Stimulated activated CD4-positive, alpha-beta T cell treated with anti-CD3 and anti-CD28 coated beads, TNF-alpha, amount 100 ng/mL, for 1 hour (primary cell): ENCODE measurements at places on chromosomes 1 and 21.

GRCh38 chr1:150464422-150464826 is 22.8 kb upstream of the TARS2 start:
- peak; percentile 49 for DNase-seq

- DNase-seq, result no peak
Measured at GRCh38 chr1:210754878-210755665, 378.9 kb downstream of the KCNH1 start.

GRCh38 chr1:82073071-82073470 is 272.3 kb downstream of the ADGRL2 start:
- no peak for DNase-seq

- no peak for DNase-seq
Measured at GRCh38 chr1:209248649-209249279, 334.8 kb upstream of the CAMK1G start.

DNA sequence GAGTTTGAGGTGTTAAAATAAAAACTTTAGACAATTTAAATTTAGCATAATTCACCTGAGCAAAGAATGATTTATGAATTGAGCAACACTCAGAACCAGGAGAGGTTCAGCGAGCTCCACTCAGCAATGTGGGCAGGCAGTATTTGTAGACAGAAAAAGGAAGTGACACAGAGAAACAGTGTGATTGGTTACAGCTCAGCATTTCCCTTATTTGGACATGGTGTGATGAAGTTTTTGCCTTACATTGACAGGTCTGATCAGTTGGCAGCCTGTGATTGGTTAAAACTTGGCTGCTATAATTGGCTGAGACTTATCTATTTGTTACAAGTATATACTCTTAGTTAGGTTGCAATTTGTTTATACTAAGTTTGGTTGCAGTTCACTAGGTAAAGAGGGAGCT is 621.2 kb upstream of the PRMT6 start:
- no peak for DNase-seq

DNA sequence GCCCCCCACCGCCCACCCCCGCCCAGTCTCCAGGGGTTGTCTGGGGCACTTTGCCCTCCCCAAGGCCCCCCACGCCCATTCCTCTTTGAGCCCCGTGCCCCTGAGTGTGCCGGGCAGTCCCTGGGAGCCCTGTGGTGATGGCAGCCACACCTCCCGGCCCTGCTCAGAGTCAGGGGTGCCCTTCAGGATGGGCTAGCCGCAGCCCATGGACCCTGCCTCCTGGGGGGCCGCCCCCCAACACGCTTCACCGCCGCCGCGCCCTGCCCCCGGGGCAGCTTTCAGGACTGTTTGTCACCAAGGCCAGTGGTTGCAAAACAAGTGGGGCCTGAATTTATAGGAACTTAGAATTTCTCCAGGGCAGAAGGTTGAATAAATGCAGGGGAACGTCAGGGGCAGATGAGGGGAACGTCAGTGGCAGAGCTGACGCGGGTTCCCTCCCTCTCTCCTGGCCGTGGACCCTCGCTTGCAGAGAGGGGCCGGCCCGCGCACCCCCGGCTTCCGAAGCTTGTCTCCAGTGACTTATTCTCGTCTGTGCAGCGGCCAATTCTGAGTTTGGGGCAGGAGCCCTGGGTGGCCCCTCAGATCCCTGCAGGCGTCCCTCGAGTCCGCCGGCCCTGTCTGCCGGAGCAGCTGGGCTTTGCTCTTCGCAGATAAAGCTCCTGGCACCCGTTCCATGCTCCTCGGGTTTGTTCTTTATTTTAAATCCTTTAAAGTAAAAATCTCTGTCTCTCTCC is 41.2 kb upstream of the ADARB1 start:
- no peak for DNase-seq

DNA sequence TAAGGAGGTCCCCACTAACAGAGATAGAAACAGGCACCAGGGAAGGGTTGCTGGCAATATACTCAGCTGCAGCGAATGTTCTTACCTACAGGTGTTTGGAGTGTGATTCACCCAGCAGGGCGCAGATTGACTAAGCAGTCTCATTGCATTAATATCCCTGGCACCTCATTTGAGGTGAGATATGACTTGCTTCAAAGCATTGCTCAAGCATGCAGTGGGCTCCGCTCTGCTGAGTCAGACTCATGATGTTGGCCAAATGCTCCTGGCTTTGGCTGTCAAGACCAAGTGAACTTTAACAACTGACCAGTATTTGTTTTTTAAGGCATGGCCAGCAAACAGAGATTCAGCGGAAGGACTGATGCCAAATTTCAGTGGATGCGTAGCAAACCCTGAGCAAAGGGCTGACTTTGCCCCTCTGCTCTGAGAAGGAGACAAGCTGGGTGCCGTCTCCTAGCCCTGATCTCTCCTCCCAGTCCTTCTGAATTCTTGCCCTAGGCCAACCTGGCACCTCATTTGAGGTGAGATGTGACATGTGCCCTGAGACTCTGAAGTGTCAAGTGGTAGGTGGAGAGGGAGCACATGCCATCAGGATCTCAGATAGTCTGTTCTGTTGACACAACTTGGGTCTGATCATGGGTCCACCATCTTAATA is 187.1 kb upstream of the COA6 start:
- DNase-seq, result no peak

DNA sequence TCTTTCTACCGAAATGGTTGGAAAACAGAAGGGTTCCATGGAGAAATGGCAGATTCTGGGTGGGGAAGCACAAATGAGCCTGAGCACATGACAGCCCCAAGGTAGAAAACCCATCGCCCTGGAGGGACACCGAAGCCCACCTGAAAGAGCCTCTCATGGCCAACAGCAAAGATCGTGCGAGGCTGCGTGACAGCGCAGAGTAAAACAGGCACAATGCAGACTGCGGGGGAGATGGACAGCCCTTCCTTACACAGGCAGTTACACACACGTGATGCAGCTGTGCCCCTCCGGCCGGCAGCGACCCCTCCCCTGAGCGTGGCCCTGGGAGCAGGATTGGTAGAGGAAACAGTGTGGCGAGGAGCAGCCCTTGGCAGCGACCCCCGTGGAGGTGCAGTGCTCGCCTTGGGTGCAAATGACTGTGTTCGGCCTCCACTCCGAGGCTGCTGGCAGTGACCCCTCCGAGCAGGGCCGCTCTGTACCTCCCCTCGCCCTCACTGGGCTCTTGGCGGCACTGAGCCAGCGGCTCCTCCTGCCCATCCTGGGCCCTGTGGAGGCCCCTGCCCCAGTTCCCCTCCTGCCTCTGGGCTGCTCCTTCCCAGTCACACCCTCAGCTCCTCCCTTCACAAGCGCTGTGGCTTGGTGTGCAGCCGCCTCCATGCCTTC is 120.9 kb upstream of the COL6A1 start:
- no peak for DNase-seq

DNA sequence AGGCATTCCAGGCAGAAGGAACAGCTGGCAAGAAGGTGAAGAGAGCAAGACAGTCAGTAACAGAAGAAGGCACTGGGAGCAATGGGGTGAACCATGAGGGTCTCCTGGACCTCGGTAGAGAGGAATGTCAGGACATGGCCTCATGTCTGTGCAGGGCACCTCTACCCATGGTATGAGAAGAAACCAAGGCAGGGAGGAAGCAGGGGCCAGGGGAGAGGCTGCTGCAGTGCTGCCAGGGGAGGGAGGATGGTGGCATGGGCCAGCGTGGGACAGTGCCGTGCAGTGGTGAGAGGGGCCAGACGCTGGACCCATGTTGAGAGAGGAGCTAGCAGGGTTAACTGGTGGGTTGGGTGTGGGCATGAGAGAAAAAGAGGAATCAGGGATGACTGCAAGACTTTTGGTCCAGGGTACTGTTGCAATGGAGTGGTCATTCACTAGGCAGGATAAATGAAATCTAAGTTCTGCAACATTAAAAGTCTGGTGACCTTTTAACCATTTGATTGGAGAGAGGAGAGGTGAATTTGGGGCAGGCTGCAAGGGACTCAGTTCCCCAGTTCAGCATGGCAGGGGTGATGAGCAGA is 577.6 kb downstream of the MATN1 start:
- no peak for DNase-seq

DNA sequence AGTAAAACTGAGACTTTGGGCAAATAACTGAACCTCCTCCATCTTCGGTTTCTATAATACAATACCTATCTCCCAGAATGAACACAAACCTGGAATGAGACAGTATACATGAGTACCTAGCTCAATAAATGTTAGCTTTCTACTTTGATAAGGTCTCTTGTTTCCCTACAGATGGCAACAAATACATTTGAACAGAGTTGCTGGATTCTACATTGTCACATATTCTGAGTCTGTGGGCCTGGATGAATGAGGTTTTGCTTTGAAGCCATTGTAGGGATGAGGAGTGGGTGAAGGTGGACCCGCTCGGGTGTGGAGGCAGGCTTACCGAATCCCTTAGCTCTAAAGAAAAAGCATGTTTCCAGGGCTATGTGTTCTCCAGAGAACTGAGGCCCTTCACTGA is 13.9 kb upstream of the FYB2 start:
- DNase-seq, result no peak

DNA sequence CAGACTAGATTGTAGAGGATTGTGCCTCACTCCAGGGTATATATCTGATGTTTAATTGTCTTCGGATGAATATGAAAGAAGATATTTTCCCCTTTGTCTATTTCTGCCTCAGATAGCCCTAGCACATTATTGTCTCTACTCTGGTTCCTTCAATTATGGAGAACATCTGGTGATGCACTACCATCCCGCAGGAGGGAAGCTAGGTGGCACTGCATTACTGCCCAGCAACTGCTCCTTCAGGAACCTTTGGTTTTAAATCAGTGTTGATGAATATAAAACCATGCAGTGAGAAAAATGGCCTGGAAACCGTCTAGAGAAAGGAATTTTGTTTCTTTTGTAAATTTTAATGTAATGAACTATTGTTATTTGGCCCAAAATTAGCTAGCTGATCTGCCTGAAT is 68.5 kb downstream of the GPR88 start:
- no peak for DNase-seq

DNA sequence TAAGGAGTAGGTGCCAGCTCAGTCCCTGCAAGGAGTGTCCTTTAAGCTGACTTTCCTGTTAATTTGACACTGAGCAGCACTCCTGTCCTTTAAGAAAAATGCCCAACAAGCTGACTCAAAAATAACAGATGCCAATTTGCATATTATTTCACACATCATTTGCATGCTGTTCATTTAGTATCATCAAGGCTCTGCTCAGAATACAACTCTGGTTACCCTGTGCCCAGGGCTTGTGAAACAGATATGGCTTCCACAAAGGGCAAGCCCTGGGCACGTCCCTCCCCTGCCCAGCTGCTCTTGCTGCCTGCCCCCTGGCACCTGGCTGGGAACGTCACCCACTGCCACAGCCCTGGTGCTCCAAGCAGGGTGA is 10.3 kb downstream of the KCNN3 start:
- DNase-seq, result no peak

- no peak for DNase-seq
Measured at GRCh38 chr1:56573311-56573710, 6.1 kb downstream of the PLPP3 start.

DNA sequence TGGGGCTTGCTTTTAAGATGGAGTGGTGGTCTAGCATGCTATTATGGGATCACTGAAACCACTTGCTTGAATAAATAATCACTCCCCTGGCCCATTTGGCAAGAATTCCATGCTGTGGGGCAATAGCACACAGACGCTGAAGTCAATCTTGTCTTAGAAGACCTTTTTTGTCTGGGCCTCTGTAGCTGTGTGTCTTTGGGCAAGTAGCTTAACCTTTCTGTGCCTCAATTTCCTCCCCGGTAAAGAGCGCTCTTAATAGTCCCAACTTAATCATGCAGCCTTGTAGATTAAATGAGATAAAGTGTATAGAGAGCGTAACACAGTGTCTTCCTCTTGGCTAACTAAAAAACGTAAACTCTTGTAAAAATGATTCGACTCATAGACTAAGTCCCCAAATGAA is 125.4 kb upstream of the IGSF21 start:
- no peak for DNase-seq

- no peak for DNase-seq
Measured at GRCh38 chr21:44639331-44639655, 2.1 kb downstream of the KRTAP10-10 start.

- no peak for DNase-seq
Measured at GRCh38 chr1:179230251-179230650, 774 bp upstream of the ABL2 start.

DNA sequence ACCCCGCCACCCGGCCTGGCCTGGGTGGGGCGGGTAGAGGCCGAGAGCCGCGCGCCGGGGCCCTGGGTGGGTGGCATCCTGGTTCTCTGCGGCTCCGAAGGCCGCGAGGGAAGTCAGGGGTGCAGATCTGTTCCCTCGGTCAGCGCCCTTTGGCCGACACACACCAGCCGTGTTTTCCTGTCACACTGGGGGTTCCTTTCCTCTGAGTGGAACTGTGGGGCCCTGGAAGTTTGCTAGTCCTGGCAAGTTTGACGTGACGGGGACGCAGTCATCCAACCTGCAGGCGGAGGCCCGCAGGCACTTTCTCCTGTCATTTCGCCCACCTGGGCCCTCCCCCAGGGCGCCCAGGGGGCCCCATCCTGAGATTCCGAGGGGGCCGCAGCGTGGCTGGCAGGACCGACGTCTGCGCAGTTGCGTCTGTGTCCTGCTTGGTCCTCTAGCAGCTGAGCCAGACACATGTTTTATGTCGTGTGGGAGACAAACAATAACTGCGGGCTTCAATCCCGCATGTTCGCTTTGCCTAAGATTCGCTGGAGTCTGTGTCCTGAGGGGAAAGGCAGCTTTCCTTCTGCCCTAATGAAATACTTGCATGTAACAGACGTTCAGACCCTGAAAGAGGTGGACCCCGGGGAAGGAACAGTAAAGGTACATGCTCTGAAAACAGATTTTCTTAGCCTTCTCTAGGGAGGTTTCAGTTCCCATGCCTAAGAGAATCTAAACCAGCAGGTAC is 1.5 kb downstream of the FAM163A start:
- no peak for DNase-seq

- DNase-seq, result no peak
Measured at GRCh38 chr1:26478159-26478558, 5.9 kb downstream of the HMGN2 start.

GRCh38 chr1:66732407-66733166 is 19.7 kb upstream of the DYNLT5 start:
- DNase-seq, result no peak

DNA sequence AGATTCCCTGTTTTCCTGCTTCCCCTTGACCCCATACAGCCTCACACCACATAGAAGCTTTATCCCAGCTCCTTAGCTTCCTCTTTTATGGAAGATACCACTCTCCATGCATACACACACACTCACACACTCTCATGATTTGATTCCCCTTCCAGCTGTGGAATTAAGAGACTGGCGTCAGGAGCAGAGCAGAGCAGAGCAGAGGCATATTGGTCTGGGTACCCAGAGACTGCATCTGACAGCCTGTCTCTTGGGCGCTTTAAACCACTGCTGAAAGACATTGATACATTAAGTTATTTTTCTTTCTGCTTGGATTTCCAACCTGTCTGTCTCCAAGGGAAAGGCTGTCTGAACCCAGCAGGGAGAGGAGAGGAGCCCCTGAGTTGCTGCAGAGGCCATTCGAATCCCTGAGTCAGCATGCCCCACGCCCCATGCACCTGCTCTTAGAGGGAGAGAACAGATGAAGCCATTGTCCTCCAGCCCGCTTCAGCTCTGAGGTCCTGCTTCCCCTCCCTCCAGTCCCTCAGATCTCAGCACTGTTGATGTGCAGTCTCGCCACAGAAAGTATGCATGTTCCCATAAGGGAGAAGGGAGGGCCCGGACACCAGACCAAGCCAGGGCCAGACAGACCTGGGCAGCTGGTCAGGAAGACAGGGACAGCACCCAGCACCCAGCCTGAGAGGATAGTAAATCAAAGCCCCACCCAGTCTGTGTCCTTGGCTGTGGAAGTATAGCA is 66.7 kb upstream of the GJB5 start:
- DNase-seq, result no peak
